Stimulated activated CD4-positive, alpha-beta T cell treated with anti-CD3 and anti-CD28 coated beads, Interleukin-4, amount 100 ng/mL, for 48 hours (primary cell): ENCODE measurements at places on chromosomes 4 and X.
A peak's percentile ranks its signal among the peaks of the same experiment; 100 is the strongest.

DNA sequence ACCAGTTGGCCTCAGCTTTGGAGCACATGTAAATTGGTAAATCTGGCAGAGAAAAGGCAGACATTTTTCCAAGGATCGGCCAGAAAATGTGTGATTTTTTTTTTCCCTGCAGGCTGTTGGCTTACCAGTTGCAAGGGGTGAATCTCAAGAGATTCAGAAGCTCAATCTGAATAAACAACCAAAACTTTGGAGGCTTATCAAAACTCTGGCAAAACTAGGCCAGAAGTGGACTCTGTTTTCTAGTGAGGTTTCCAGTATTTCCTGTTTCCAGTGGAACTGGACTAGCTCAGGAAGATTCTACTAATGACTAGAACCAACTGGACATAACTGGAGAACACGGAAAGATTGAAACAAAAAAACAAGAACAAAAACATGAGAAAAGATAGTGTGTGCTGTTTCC lies 191.3 kb downstream of the SMIM20 start:
- DNase-seq, result no peak

DNA sequence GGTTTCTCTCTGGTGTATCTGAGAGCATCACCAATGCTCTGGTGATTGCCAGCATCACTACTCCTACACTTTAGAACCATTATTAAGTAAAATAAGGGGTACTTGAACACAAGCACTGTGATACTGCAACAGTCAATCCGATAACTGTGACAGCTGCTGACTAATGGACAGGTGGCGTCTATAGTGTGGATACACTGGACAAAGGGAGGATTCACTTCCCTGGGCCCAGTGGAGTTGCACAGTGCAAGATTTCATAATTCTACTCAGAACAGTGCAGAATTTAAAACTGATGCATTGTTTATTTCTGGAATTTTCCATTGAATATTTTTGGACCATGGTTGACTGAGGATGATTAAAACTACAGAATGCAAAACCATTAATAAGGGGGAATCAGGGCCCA lies 97.8 kb downstream of the SHROOM3 start:
- no peak for DNase-seq

GRCh38 chr4:76197971-76198410 lies 15.6 kb downstream of the SCARB2 start:
- peak; percentile 23 for DNase-seq

GRCh38 chr4:55446578-55446922 lies 50.8 kb downstream of the TMEM165 start:
- DNase-seq, result no peak

- no peak for DNase-seq
These were observed 1.0 kb upstream of the SFRP2 start for GRCh38 chr4:153789741-153790499.

DNA sequence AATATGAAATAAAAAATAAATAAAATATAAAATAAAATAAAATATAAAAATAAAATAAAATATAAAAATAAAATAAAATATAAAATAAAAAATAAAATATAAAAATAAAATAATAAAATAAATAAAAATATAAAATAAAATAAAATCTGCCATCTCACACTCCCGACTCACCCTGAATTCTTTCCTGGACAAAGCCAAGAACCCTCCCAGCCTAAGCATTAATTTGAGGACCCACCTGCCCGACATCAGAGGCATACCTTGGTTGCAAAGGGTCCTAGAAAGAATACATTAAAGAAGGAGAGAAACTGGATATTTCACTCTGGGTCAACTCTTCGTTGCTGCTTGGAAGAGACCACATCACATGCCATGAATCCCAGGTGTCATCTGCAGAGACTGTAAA lies 138.3 kb downstream of the CRLF2 start:
- DNase-seq, result no peak
